ENCODE measurements at places on chromosomes 2 and 18. TPM values are rescaled to one million over a fixed set of nuclear protein-coding genes. Genes with fewer than 3 reads are reported as not detected.

The LIMS3 gene
- total RNA-seq: not detected

The SERPINB3 gene
- total RNA-seq: not detected

The CCL20 gene
- 4.2 TPM for total RNA-seq

The KATNAL2 gene
- 1.4 TPM for total RNA-seq

The PIEZO2 gene
- total RNA-seq: 0.47 TPM

The CXCR2 gene
- total RNA-seq: not detected

The CYP27C1 gene
- total RNA-seq: 4.7 TPM

The NEU4 gene
- total RNA-seq: 0.21 TPM

The TEX44 gene
- not detected for total RNA-seq

The CLEC4F gene
- not detected for total RNA-seq

The SERPINB12 gene
- total RNA-seq: not detected

The AFG3L2 gene
- total RNA-seq: 37.6 TPM

The CXCR1 gene
- not detected for total RNA-seq

The SERPINB10 gene
- not detected for total RNA-seq

The IGFBP5 gene
- total RNA-seq: 0.22 TPM

The UGT1A9 gene
- total RNA-seq: 5.0 TPM

The MBP gene
- 19.6 TPM for total RNA-seq

The SLC11A1 gene
- total RNA-seq: 0.26 TPM

The CTLA4 gene
- total RNA-seq: not detected

The SCN3A gene
- not detected for total RNA-seq

The CPS1 gene
- 13.2 TPM for total RNA-seq

The SPATA3 gene
- total RNA-seq: not detected

The NEUROD1 gene
- not detected for total RNA-seq

The STEAP3 gene
- 51.2 TPM for total RNA-seq

The CYP27A1 gene
- 0.14 TPM for total RNA-seq

The SLC19A3 gene
- total RNA-seq: 2.9 TPM

The COBLL1 gene
- 4.2 TPM for total RNA-seq

The KIAA2012 gene
- not detected for total RNA-seq

The CYB5A gene
- 133 TPM for total RNA-seq

The ZAP70 gene
- total RNA-seq: 0.27 TPM

The PLEK gene
- total RNA-seq: not detected

The TMEM198 gene
- 1.3 TPM for total RNA-seq

The MAP2 gene
- 1.4 TPM for total RNA-seq

The NFATC1 gene
- total RNA-seq: 6.2 TPM

The EGR4 gene
- total RNA-seq: 0.28 TPM

The ITGA4 gene
- total RNA-seq: 2.5 TPM

The OTOS gene
- not detected for total RNA-seq

The ZNF521 gene
- total RNA-seq: not detected

The GIGYF2 gene
- 31.0 TPM for total RNA-seq

The ADD2 gene
- 27.6 TPM for total RNA-seq

The LCT gene
- 0.05 TPM for total RNA-seq

The GKN2 gene
- 2.2 TPM for total RNA-seq

The SANBR gene
- total RNA-seq: 12.6 TPM

The MAB21L4 gene
- 0.20 TPM for total RNA-seq

The CD207 gene
- not detected for total RNA-seq
